A549 treated with DMSO at 1 μM for 4 hours (cell line): ENCODE measurements at places on chromosomes 5 and 9. TPM values are rescaled to one million over a fixed set of nuclear protein-coding genes. Genes with fewer than 3 reads are reported as not detected.

The PCDHGA6 gene
- total RNA-seq = 0.19 to 0.39 TPM (median 0.26 TPM) in 5 replicates

The PDCD1LG2 gene
- total RNA-seq = 0.25 to 0.63 TPM (median 0.39 TPM) in 5 replicates

The PCDHB5 gene
- 1.2 to 1.9 TPM (median 1.4 TPM) in 5 replicates for total RNA-seq

The CCDC112 gene
- total RNA-seq = 7.2 to 8.8 TPM (median 7.5 TPM) in 5 replicates

The VCAN gene
- 14.1 to 20.8 TPM (median 16.9 TPM) in 5 replicates for total RNA-seq

The GOLGA1 gene
- total RNA-seq = 10.0 to 12.3 TPM (median 10.8 TPM) in 5 replicates

The IL4 gene
- not detected in 5 replicates for total RNA-seq

The ZNF354C gene
- 0.55 to 1.0 TPM (median 0.95 TPM) in 5 replicates for total RNA-seq

The PCDHA6 gene
- total RNA-seq = 0.08 to 0.10 TPM (median 0.09 TPM) in 3 of 5 replicates, not detected in the others

The PCYOX1L gene
- 1.9 to 2.9 TPM (median 2.9 TPM) in 5 replicates for total RNA-seq

The TNFSF15 gene
- total RNA-seq = 0.27 to 0.44 TPM (median 0.40 TPM) in 5 replicates

The SLC2A6 gene
- 15.4 to 21.8 TPM (median 20.4 TPM) in 5 replicates for total RNA-seq

The YTHDC2 gene
- total RNA-seq = 7.4 to 9.5 TPM (median 8.7 TPM) in 5 replicates

The CCDC192 gene
- not detected in 5 replicates for total RNA-seq

The FOXI1 gene
- total RNA-seq = not detected in 5 replicates

The PLEKHG4B gene
- total RNA-seq = 0.56 to 1.1 TPM (median 0.88 TPM) in 5 replicates

The ROR2 gene
- 1.0 to 1.9 TPM (median 1.5 TPM) in 5 replicates for total RNA-seq

The EIF4E1B gene
- not detected in 5 replicates for total RNA-seq
